Natural killer cell (primary cell): ENCODE measurements at places on chromosomes 4 and X.

DNA sequence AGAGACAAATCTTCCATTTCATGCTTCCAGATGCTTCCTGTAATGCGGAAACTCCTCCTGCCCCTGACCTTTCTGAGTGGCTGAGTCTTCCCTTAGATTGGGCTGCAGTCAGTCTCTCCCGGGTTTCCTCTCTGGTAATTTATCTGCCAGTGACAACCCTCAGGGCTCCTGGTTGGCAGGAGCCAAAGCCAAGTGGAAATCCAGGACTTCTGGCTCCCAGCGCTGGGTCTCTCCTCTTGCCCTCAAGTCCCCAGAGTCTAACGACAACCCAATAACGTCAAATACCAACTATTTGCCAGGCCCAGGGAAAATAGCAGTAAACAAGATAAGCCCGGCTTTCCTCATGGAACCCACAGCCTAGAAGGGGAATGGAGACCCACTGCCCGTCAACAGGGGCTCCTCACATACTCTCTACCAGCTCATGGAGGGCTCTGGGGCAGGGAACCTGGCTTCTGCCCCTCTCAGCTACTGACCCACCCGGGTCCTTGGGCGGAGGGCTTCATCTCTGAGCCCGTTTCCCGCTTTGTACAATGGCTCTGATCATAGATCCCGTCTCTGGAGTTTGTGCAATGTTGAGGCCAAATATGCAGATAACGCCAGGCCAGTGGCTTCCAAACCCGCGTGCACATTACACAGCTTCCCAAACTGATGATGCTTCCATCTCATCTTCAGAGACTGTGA, 1.1 kb upstream of the TBC1D14 start:
- no peak for DNase-seq

- no peak for DNase-seq
Observed at GRCh38 chr4:16075975-16076757, 7.7 kb downstream of the PROM1 start.

DNA sequence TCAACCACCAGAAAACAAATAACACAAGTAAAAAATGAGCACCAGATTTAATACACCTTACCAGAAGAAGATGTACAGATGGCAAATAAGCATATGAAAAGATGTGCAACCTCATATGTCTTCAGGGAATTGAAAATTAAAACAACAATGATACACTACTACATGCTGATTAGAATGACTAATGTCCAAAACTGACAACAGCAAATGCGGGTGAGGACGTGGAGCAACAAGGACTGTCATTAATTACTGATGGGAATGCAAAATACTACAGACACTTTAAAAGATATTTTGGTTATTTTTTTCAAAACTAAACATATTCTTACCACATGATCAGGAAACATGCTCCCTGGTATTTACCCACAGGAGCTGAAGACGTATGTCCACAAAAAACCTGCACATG, 140.3 kb downstream of the FRYL start:
- DNase-seq = no peak

DNA sequence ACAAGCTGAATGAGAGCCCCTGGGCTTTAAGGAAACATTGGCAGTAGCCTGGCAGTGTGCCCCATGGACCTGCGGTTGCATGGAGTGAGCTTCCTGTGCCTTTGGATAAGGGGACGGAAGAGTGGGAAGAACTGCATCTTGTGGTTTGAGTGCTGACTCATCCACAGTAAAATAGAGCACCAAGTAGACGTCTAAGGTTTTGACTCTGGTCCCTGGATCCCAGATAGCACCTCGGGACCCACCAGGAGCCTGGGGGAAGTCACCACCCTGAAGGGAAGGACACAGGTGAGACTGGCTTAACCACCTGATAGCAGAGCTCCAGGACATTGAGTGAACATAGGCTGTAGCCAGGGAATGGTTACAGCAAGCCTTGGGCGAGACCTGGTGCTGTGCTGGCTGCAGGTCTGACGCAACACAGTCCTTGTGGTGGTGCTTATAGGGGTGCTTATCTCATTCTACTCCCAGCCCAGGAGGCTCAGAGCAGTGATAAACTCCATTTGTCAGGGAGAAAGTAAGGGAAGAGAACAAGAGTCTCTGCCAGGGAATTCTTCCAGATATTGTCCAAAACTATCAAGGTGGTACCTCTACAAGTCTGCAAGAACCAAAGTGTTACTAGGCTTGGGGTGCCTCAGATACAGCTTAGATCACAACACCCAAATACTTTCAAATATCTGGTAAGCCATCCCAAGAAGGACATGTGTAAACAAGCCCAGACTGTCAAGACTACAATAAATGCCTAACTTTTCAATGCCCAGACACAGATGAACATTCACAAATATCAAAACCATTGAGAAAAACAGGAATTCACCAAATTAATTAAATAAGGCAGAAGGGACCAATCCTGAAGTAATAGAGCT, 123.6 kb upstream of the TET2 start:
- DNase-seq = no peak

DNA sequence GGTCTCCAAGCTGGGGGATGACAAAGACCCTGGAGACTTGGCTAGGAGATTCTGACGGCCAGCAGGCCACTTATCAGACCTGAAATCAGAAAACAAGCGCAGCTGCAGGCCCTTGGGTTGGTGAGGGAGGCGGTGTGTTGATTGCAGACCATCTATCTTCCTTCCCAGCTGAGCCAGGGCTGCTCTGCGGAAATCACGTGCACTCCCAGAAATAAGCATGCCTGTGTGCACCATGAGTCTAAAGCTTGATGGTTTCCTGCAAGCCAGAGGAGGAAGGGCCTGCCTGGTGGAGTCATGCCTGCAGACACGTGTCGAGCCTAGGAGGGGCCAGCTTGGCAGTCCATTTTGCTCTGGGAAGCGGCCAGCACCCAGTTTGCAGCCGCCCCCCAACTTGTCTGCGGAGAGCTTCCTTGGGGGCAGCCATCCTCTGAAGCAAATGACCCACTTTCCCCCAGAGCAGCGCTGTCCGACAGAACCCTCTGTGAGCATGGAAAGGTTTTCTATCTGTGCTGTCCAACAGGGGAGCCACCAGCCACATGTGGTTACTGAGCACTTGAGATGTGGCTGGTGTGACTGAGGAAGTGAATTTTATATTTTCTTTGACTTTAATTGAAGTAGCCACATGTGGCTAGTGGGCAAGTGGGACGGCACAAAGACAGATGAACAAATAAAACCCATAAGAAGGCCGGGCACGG, 175.7 kb upstream of the BCOR start:
- DNase-seq = no peak

DNA sequence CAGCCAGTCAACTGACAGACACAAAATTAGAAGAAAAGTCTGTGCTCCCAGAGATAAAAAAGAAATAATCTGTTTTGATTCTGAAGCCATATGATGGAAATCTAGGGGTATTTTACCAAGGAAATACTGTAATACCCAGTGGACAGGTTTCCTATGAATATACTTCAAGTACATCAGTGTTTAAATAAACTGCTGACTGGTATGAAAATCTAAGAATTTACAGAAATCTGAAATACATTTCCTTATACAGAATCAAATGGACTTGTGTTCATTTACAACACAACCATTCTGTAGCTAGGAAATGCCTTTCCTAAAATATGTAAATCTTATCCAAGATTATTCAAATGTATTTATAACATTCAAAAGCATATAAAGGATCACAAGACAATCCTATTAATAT, 13.4 kb downstream of the YTHDC1 start:
- no peak for DNase-seq

GRCh38 chr4:40038977-40039376, 17.7 kb upstream of the N4BP2 start:
- DNase-seq = no peak

GRCh38 chr4:7804756-7805385, 134.8 kb downstream of the AFAP1 start:
- DNase-seq = no peak

GRCh38 chr4:139913995-139914598, 239.9 kb downstream of the MAML3 start:
- no peak for DNase-seq
